ENCODE measurements at places on chromosomes 5 and 9.

DNA sequence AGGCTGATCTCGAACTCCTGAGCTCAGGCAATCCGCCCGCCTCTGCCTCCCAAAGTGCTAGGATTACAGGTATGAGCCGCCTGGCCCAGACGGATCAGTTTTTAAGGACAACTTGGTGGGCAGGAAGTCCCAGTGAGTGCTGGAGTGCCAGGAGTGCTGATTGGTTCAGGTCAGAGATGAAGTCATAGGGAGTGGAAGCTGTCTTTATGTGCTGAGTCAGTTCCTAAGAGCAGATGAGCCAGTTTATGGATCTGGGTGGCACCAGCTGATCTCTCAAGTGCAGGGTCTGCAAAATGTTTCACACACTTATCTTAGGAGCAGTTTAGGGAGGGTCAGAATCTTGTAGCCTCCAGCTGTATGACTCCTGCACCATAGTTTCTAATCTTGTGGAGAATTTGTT, 292.1 kb upstream of the ELAVL2 start:
- DNase-seq, result no peak

GRCh38 chr5:68224509-68225187, 9.1 kb downstream of the PIK3R1 start:
- DNase-seq, result no peak

GRCh38 chr9:99058964-99059921, 45.7 kb upstream of the TGFBR1 start:
- DNase-seq, result no peak

DNA sequence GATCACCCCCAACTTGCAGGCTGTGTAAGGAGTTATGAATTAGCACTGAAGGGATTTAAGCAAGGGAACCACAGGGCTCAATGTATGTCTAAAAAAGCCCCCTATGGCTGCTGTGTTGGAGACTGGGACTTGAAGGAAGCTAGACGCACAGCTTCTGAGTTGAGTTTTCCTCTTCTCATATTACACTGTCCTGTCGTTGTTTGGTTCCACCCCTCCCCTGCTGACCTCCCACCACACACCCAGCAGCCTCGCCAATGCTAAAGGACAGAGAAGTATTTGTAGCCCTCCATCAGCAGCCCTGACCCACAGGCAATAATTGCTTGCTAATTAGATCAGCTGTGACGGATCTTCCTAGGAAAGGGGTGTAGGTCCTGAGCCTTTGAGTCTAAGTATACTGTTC, 15.1 kb upstream of the CARTPT start:
- no peak for DNase-seq

GRCh38 chr5:67053229-67053628, 143.4 kb downstream of the CD180 start:
- DNase-seq, result no peak

GRCh38 chr9:119268985-119269384, 100.2 kb downstream of the BRINP1 start:
- no peak for DNase-seq

DNA sequence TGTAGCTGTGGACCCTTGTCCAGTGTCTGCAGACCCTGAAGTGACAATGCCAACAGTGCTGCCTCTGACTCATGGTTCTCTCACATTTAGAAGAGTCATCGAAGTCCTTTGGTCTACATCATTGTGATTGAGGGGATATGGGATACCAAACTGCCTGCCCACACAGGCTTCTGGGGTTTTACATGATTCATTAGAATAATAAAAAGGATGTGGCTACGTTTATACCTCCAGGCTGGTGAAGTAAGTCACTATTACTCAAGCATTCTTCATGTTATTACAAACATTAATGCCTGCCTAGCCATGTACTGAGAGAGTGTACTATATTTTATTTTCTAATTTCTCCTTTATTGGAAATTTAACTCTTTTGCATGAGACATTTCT, 365.7 kb downstream of the SPATA31D1 start:
- no peak for DNase-seq

All from GM19239 (cell line).